CD4-positive, alpha-beta T cell treated with Interleukin-2 at 100 ng/mL for 4 hours (primary cell): ENCODE measurements at places on chromosomes 5 and 9.

GRCh38 chr5:34496701-34497469 lies 159.2 kb upstream of the RAI14 start:
- no peak for DNase-seq

DNA sequence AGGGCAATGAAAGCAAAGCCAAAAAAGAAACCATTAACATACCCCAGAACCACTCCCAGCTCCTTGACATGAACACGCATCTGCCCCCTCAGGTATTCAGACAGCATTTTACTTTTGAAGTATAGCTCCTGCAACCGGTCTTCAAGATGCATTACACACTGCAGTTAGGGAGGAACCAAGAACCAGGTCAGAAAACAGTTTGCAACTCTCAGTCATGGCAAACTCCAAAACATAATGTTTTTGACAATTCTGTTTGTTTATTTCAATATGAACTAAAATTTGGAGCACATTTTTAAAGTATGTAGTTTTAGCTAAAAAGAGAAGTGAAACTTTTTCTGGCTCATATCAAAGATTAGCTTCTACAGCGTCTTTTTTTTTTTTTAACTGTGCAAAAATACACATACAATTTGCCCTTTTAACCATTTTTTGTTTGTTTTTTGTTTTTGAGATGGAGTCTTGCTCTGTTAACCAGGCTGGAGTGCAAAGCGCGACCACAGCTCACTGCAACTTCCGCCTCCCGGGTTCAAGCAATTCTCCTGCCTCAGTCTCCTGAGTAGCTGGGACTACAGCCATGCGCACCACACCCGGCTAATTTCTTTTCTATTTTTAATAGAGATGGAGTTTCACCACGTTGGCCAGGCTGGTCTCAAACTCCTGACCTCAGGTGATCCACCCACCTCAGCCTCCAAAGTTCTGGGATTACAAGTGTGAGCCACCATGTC lies 12.2 kb upstream of the RAPGEF6 start:
- no peak for DNase-seq

GRCh38 chr5:956941-957747 lies 51.5 kb upstream of the NKD2 start:
- no peak for DNase-seq

GRCh38 chr5:165508286-165508685 lies 2002.9 kb downstream of the MAT2B start:
- DNase-seq, result no peak

DNA sequence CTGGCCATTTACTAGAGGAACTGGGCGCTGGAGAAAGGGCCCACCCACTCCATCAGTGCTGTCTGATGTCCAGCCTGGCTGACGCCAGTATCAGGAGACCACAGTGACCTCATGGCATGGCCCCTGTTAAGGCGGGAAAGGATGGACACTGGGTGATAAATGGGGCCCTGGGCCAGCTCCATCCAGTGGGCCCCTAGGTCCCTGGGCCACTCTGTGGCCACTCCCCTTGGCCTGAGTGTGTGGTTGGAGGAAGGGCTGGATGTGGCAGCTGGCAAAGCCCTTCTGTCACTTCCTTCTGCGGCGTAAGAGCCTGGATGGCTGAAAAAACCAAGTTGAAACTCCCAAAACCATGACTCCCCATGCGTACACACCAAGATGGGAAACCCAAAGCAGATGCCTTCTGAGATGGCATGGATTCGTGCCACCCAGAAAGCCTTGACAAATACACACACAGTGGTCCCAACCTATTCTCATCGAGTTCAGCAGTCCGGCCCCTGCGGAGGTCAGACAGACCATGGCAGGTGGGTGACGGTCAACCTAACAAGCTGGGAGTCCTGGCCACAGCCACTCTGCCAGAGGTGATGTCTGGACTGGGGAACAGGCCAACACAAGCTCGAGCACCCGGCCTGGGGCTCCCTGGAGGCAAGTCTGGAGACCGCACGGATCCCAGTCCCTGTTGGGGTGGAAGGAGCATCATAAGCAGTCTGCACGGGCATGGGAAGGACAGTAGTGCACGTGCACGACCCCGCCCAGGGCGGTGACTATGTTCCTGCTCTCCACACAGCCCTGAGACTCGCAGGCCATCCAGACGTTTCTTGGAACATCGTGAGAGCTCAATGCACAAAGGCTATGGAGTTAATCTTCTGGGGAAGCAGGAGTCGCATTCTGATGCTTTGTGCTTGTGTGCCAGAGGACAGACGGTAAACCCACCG lies 45.2 kb upstream of the NOTCH1 start:
- DNase-seq, result no peak

- DNase-seq, result no peak
These were observed 36.3 kb upstream of the KCNN2 start for GRCh38 chr5:114325541-114325940.

- no peak for DNase-seq
These were observed 2.6 kb upstream of the PSIP1 start for GRCh38 chr9:15513335-15513734.

- no peak for DNase-seq
These were observed 455.0 kb downstream of the CTNND2 start for GRCh38 chr5:11449217-11449616.

DNA sequence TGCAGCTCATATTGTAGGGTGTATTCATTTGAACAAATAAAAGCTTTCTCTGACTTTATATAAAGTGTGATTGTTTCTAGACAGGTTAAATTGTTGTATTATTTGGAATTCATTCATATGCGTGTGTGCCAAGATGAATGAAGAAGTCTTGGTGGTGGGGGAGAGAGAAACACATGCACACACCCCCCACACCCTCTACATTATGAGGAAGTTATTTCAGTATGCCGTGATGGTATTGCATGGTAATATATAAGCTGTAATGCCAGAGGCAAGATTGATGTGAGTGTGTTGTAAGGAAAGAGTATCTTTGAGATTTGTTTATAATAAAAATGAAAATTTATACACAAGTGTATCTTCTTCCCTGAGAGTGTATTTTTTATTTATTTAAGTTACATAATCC lies 71.0 kb downstream of the IPO11 start:
- no peak for DNase-seq

DNA sequence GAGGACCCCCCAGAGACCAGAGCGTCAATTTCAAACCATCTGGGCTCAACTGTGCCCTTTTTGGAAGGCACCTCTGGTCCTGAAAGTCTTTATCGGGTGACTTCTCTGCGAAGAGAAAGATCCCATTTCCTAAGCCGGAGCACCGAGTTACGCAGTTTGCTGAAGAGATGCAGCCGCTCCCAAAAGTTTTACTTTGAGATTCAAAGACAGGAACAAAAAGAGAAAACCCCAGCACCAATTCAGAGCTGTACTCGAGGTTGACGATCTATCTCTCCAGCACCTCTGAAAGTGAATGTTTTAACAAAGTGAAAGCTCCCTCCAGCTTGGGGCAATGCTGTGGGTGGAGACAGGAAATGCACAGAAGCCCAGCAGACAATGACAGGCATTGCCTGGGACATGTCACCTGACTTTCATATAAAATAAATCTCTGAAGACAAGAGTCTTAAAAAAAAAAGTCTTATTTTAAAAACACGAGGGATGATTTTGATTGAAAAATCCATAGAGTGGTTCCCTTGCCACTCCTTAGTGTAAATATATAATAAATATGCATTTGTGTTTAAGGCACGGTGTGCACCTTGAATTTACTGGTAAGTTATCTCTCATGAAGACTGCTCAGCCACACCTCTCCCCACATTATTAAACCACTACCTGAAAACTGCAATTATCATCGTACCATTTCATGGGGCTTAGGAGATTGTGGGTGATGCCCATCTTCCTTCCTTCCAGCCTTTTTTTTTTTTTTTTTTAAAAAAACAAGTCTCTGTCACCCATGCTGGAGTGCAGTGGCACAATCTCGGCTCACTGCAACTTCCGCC lies 79.9 kb downstream of the FNBP1 start:
- DNase-seq, result peak; percentile 85
